Esophagus muscularis mucosa (tissue), 4 donors: ENCODE measurements at places on chromosomes 11 and 22. TPM values are rescaled to one million over a fixed set of nuclear protein-coding genes. Genes with fewer than 3 reads are reported as not detected.

GRCh38 chr11:134138376-134138775, 69.5 kb downstream of the JAM3 start:
- H3K27ac ChIP-seq = no peak overlapping the region
- no peaks in the 10 kb centered on the region for H3K27me3 ChIP-seq
- H3K36me3 ChIP-seq = no peaks in the 10 kb centered on the region
- H3K4me3 ChIP-seq = no peak overlapping the region
- no peak for DNase-seq

The APOL3 gene
- 46.2 TPM for total RNA-seq

The KCNE3 gene
- total RNA-seq = 7.1 TPM

The SAA1 gene
- total RNA-seq = 1.2 TPM

The PATE4 gene
- not detected for total RNA-seq

The CDC42BPG gene
- not detected for total RNA-seq

DNA sequence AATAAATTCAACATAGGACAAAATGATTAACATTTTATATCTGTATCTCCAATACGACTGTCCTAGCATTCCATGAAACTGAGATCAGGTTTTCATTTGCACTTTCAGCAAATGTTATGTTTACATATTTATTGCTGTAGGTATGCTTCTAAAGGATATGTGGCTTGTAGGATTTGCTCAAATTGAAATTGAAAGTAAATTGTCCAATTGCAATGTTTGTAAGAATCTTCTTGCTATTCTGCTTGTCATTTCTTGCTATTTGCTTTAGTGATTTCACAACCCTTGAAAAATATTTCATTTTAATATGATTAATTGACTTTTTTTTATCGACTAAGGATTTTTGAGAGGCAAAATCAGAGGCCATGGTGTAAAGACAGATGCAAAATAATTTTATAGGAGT, 904.2 kb upstream of the RAG2 start:
- H3K4me3 ChIP-seq = no peak overlapping the region
- H3K27me3 ChIP-seq = no peaks in the 10 kb centered on the region
- peaks cover 7% of the 10 kb centered on the region for H3K4me1 ChIP-seq
- H3K36me3 ChIP-seq = no peaks in the 10 kb centered on the region
- no peak overlapping the region for H3K27ac ChIP-seq

DNA sequence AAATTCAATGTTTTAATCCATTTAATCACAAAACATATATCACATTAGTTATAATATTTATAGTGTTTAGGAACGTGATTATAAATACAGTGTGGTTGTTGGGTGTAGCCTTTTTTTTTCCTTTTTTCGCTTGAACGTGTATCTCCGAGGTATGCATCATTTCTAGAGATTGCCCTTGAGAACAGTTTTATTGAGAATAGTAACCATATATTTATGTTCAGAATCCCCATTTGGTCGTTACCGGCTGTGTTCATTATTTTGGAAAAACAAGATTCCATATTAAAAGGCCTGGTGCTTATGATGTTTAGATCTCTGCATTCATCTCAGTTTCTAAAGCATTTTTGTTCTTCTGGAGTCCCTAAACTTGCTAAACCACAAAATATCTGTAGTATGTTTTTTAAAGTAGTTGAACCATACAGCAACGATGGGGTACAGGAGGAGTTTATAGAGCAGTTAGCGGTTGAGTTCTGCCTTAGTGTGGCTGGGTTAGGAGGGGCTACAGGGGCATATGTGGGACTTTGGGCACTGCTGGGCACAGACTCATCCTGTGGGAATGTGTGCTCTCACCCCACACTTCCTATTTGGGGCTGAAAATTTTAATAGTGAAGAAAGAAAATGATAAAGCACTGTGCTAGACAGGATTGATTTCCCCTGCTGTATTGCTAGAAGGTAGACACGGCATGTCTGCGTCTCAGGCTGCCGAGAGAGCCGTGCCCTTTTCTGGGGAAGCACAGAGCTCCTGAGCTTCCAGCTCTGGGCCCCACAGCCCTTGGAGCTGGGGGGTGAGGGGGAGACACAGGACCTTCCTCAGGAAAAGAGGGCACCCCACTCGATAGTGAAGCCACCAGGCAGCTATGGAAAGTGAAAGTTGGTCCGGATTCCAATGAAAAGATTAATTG, 81.5 kb upstream of the PPARA start:
- peaks cover 6% of the 10 kb centered on the region for H3K36me3 ChIP-seq
- peak overlapping the region; percentile 100 for H3K27ac ChIP-seq
- peak overlapping the region; percentile 92 for H3K4me3 ChIP-seq
- no peak for DNase-seq
- no peaks in the 10 kb centered on the region for H3K27me3 ChIP-seq
- H3K4me1 ChIP-seq = peaks cover 44% of the 10 kb centered on the region

GRCh38 chr11:40294349-40294735, 1165.1 kb downstream of the LRRC4C start:
- no peak overlapping the region for H3K27ac ChIP-seq
- H3K4me3 ChIP-seq = peak overlapping the region; percentile 73
- no peak for DNase-seq

DNA sequence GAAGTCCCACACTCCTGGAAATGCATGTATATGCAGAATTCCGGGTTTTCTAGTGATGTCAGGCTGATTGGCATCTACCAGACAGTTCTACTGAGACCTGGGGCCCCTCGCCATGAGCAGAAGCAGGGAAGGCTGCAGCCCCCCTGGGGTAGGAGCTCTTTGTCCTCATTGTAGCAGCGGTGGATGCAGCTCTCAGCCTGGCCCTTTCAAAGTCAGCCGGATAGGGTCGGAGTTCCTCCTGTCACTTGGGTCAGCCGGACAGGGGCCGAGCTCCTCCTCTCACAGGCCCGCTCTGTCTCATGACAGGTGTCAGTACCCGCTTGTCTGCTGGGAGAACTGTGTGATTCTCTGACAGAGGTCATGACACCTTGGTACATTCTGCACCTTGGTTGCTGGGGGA, 30.0 kb downstream of the MRGPRD start:
- peak overlapping the region; percentile 59 for H3K27ac ChIP-seq
- no peak overlapping the region for H3K4me3 ChIP-seq
- DNase-seq = no peak
- H3K27me3 ChIP-seq = no peaks in the 10 kb centered on the region

DNA sequence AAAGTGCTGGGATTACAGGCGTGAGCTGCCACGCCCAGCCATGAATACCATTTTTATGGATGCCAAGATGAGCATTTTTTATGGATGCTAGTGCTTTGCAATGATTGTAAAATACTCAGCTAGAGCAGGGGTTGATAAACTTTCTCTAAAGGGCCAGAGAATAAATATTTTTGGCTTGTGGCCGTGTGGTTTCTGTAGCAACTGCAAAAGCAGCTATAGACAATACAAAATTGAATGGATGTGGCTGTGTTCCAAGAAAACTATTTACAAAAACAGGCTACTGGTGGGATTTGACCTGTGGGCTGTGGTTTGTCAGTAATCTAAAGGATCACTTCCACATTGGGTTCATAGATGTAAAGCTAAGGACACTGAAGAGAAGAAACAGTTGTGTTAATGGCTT, 56.0 kb downstream of the COMMD9 start:
- no peak overlapping the region for H3K27ac ChIP-seq
- DNase-seq = no peak
- H3K4me3 ChIP-seq = no peak overlapping the region
- H3K36me3 ChIP-seq = no peaks in the 10 kb centered on the region

GRCh38 chr11:123543797-123544196, 110.6 kb downstream of the SCN3B start:
- no peaks in the 10 kb centered on the region for H3K27me3 ChIP-seq
- DNase-seq = no peak
- no peak overlapping the region for H3K4me3 ChIP-seq
- H3K27ac ChIP-seq = no peak overlapping the region
- H3K36me3 ChIP-seq = no peaks in the 10 kb centered on the region

GRCh38 chr11:111069066-111069465, 176.5 kb upstream of the POU2AF2 start:
- H3K36me3 ChIP-seq = no peaks in the 10 kb centered on the region
- H3K4me1 ChIP-seq = peaks cover 10% of the 10 kb centered on the region

GRCh38 chr11:76795936-76796441, 12.8 kb downstream of the TSKU start:
- no peak overlapping the region for H3K4me3 ChIP-seq
- no peaks in the 10 kb centered on the region for H3K27me3 ChIP-seq
- no peak overlapping the region for H3K27ac ChIP-seq
- no peak for DNase-seq
- H3K36me3 ChIP-seq = peaks cover 18% of the 10 kb centered on the region

- no peak for DNase-seq
- no peak overlapping the region for H3K4me3 ChIP-seq
- H3K27ac ChIP-seq = no peak overlapping the region
- H3K4me1 ChIP-seq = peaks cover 18% of the 10 kb centered on the region
Observed at GRCh38 chr11:72333661-72334060, 89.7 kb upstream of the PHOX2A start.

The TMEM80 gene
- total RNA-seq = 39.9 TPM

DNA sequence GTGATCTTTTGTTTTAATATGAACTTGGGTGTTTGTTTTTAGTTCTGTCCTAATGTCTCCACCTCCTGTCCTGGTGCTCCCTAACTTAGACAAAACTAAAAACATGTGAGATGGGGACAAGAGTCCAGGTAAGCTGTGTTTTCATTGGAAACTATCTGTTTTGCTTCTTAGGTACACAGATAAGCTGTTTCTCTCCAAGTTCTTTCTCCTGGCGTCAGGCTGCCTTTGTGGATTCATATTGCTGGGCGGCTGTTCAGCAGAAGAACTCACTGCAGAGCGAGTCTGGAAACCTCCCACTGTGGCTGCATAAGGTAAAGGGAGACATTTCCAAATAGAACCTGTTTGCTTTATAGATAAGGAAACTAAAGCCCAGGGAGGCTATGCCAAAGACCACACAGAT, 24.7 kb downstream of the PANX1 start:
- no peak overlapping the region for H3K27ac ChIP-seq
- no peak for DNase-seq
- H3K4me1 ChIP-seq = peaks cover 31% of the 10 kb centered on the region

- no peak for DNase-seq
- H3K27me3 ChIP-seq = no peaks in the 10 kb centered on the region
- H3K4me3 ChIP-seq = no peak overlapping the region
- no peaks in the 10 kb centered on the region for H3K36me3 ChIP-seq
Observed at GRCh38 chr11:6351782-6352382, 31.6 kb upstream of the CAVIN3 start.

GRCh38 chr11:111846063-111846462, 25.3 kb downstream of the ALG9 start:
- H3K4me1 ChIP-seq = peaks cover 22% of the 10 kb centered on the region
- no peaks in the 10 kb centered on the region for H3K27me3 ChIP-seq

DNA sequence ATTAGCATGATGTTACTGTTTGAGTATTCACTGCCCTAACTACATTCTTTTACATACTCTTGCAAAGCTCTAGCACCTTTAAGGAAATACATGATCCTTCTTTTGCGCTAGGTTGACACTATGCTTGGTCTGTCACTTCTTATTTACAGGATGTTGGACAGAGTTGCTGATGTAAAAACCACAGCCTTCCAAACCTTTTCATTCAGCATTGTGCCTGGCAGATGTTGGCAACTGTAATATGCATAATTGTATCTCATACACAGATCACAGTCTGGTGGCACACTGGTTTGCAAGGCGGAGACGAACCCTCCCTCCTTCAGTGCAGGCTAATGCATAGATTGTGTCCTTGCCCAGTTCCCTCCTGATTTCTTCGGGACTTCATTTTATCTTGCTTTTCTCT, 224.1 kb downstream of the SNX19 start:
- no peak overlapping the region for H3K4me3 ChIP-seq
- H3K27ac ChIP-seq = no peak overlapping the region
- no peaks in the 10 kb centered on the region for H3K4me1 ChIP-seq
- H3K36me3 ChIP-seq = no peaks in the 10 kb centered on the region

The MAP6 gene
- 25.3 TPM for total RNA-seq

GRCh38 chr11:99960536-99960935, 726.6 kb upstream of the ARHGAP42 start:
- no peaks in the 10 kb centered on the region for H3K36me3 ChIP-seq
- no peak for DNase-seq
- no peak overlapping the region for H3K4me3 ChIP-seq
- no peaks in the 10 kb centered on the region for H3K4me1 ChIP-seq
- H3K27me3 ChIP-seq = no peaks in the 10 kb centered on the region

The PHETA2 gene
- total RNA-seq = 16.6 TPM

GRCh38 chr11:59259047-59259446, 46.3 kb upstream of the MPEG1 start:
- H3K27me3 ChIP-seq = no peaks in the 10 kb centered on the region
- no peaks in the 10 kb centered on the region for H3K4me1 ChIP-seq
- H3K4me3 ChIP-seq = no peak overlapping the region
- H3K36me3 ChIP-seq = no peaks in the 10 kb centered on the region
- H3K27ac ChIP-seq = no peak overlapping the region

DNA sequence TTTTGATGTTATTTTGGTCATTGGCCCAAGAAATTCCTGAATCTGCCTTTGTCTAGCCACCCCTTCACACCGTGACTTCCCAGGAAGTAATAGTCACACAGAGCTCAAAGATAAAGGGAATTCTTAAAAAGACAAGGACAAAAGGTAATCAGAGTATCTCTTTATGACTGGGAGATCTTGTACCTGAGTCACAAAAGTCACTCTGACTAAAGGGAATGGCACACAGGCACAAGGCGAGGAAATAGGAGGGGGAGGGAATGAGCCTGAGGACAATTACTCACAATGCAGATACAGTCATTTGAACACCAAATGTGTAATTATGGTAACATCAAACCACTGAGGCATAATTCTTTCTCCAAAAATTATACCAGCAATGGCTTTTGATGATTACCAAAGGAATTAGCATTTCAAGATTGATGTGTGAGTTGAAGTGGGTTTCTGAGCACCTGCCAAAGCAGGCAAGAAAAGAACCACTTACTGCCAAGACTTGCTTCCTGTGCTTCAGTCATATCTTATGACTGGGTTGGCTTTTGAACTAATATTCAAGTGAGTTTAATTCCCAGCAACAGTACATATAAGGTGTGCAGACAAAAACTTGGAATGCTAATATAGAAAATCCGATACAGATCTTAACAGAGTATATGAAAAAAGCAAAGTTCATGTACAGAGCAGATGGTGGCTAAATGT, 856.4 kb downstream of the LRRC4C start:
- DNase-seq = no peak
- H3K27me3 ChIP-seq = no peaks in the 10 kb centered on the region
- H3K4me1 ChIP-seq = no peaks in the 10 kb centered on the region
- no peaks in the 10 kb centered on the region for H3K36me3 ChIP-seq
- no peak overlapping the region for H3K27ac ChIP-seq

DNA sequence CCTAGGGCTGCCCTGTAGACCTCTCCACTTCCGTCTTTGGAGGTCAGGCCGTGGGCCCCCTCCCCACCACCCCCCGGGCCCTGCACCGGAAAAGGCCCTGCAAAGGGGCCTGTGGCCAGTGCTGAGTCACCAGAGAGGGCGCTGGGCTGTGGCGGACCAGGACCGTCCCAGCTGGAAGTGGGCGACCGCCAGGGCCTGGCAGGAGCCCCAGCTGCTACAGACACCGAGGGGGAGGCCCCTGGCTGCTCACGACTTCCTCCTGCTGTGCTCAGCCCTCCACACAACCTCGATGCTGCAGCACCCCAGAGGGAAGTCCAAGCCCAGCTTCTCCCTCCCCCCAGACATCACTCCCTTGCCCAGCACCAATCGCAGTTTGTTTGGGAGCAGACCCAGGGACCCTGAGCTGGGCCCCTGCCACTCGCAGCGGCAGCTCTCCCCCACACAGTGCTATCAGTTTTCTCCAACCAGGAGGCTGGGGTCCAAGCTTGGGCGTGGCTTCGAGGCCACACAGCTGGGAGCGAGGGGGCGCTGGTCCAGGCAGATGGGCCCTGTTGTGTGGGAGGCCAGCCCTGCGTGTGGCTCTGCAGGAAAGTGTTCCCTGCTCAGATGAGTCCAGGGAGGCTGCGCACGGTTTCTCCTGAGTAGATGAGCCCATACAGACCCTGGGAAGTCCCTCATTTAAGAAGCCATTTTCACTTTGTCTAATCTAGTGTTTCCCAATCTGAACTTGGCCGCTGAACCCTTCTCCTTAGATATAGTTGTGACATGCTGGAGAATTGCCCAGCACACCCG, 5.6 kb upstream of the SH3BP1 start:
- peaks cover 41% of the 10 kb centered on the region for H3K36me3 ChIP-seq
- H3K27me3 ChIP-seq = peaks cover 1% of the 10 kb centered on the region
- H3K27ac ChIP-seq = peak overlapping the region; percentile 71
- peaks cover 34% of the 10 kb centered on the region for H3K4me1 ChIP-seq
- DNase-seq = peak; percentile 94
